AG10803 (cell line): ENCODE measurements at places on chromosomes 5 and 9.

DNA sequence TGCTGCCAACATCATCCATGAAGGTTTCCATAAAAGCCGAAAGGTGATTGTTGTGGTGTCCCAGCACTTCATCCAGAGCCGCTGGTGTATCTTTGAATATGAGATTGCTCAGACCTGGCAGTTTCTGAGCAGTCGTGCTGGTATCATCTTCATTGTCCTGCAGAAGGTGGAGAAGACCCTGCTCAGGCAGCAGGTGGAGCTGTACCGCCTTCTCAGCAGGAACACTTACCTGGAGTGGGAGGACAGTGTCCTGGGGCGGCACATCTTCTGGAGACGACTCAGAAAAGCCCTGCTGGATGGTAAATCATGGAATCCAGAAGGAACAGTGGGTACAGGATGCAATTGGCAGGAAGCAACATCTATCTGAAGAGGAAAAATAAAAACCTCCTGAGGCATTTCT, 10.1 kb downstream of the TLR4 start:
- no peak for DNase-seq

GRCh38 chr9:36154331-36154952, 14.7 kb upstream of the CCIN start:
- peak; percentile 70 for DNase-seq

DNA sequence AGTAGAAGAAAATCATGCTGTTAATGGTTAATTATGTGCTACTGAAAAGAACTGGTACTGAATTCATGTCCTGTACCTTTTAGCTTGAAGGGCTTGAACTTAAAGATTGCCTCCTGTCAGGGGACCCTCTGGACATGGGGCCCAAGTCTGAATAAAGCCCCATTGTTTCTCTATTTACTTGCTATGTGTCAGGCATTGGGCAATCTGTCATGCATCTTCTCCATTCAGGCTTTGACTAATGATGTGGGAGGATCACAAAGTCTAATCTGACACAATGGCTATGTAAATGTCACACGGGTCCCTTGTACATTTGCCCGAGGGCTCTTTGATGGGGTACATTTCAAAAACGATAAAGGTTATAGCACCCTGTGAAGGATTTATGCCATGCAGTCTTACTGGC, 64.0 kb upstream of the TUSC1 start:
- no peak for DNase-seq

- DNase-seq = peak; percentile 87
These were observed 580 bp upstream of the RFX3 start for GRCh38 chr9:3526165-3526996.

DNA sequence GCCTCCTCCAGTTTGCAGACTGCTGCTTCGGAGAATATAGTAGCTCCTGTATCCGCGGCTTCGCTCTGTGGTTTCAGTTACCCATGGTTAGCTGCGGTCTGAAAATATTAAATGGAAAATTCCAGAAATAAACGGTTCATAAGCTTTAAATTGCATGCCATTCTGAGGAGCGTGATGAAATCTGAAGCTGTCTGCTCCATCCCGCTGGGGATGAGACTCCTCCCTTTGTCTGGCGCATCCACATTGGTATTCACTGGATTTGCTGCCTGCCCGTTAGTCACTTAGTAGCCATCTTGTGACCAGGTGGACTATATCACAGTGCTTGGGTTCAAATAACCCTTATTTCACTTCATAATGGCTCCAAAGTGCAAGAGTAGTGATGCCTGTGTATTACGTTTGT, 36.3 kb downstream of the MSX2 start:
- no peak for DNase-seq

DNA sequence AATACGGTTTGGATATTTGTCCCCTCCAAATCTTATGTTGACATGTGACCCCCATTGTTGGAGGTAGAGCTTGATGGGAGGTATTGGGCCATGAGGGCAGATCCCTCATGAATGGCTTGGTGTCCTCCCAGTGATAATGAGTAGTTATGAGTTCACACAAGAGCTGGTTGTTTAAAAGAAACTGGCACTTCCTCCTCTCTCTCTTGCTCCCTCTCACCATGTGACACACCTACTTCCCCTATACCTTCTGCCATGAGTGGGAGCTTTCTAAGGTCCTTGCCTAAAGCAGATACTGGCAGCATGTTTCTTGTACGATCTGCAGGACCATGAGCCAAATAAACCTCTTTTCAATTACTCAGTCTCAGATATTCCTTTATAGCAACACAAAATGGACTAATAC, 132.0 kb downstream of the PIK3R1 start:
- no peak for DNase-seq

DNA sequence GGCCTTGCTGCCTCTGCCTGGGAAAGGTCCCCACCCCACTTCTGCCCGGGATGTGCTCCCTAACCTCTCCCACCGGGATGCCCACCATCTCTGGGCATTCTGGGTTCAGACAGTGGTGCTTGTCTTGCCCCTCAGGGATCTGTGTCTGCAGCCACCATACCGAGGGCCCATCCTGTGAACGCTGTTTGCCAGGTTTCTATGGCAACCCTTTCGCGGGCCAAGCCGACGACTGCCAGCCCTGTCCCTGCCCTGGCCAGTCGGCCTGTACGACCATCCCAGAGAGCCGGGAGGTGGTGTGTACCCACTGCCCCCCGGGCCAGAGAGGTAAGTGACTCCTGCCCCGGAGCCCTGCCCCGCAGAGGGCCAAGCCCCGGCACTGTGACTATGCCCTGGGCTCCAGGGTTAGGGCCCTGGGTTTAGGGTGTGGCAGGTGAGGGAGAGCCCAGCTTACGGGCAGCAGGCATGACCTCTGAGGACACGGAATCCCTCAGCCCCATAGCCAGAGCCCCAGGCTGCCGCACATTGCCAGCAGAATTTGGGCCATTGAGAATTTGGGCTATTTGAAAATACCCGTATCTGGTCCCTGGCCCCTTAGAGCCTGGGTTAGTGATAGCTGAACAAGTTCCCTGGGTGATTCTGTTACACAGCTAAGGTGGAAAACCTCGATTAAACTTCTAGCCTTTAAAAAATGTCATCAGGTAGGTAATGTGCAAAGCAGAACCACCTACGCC, 35.3 kb upstream of the AIF1L start:
- DNase-seq = no peak
